Activated T-helper 1 cell treated with anti-CD3 and anti-CD28 coated beads, Interleukin-12 subunit alpha, Interleukin-12 subunit beta, Interleukin-2, Interleukin-4 antibody, amounts not matched to agents 30 ng/mL and 10 ng/mL and 1 ng/mL, durations not matched to agents 14 hours and 24 hours and 36 hours (primary cell): ENCODE measurements at places on chromosomes 12 and 14. TPM values are rescaled to one million over a fixed set of nuclear protein-coding genes. Genes with fewer than 3 reads are reported as not detected.
A peak's percentile ranks its signal among the peaks of the same experiment; 100 is the strongest.

PTPRO gene
- 0.22 and 0.26 TPM in 2 replicates for total RNA-seq

MANSC4 gene
- not detected in 2 replicates for total RNA-seq

FUT8 gene
- total RNA-seq: 181 and 182 TPM in 2 replicates

FGF23 gene
- total RNA-seq: not detected in 2 replicates

C12orf54 gene
- not detected in 2 replicates for total RNA-seq

LRP1-AS gene
- not detected in 2 replicates for total RNA-seq

LRRC43 gene
- total RNA-seq: 0.26 TPM in 1 of 2 replicates, not detected in the other

SDSL gene
- total RNA-seq: 0.52 and 0.54 TPM in 2 replicates

GRCh38 chr14:29262979-29263378, 496.4 kb downstream of the FOXG1 start:
- no peaks in the 10 kb centered on the region for H3K4me1 ChIP-seq
- no peaks in the 10 kb centered on the region for H3K27me3 ChIP-seq
- H3K27ac ChIP-seq: no peak overlapping the region

- no peak overlapping the region for H3K27ac ChIP-seq
- no peak overlapping the region for H3K4me3 ChIP-seq
- no peak for DNase-seq
- peaks cover 31% of the 10 kb centered on the region for H3K27me3 ChIP-seq
- H3K4me1 ChIP-seq: no peaks in the 10 kb centered on the region
Observed at GRCh38 chr12:10165421-10165820, 6.5 kb downstream of the OLR1 start.

DNA sequence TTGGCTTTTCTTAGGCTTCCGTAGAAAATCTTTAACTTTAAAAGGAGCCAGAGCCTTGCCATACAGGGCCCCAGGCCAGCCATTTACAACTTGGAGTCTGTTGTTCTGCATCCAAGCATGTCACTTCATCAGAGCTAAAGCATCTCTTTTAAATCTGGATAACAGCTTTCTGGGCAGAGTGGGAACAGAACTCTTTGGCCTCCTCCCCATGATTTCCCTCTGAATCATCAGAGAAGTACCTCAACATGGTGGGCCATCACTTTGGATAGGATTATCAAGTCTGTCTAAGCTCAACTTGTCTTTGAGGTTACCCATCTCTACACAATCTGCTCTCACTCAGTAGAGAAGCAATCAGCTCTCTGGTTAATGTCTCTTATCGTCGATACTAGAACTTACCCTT, 170.9 kb downstream of the SLC6A15 start:
- H3K36me3 ChIP-seq: no peaks in the 10 kb centered on the region
- peaks cover 1% of the 10 kb centered on the region for H3K27me3 ChIP-seq
- no peak overlapping the region for H3K4me3 ChIP-seq
- no peak for DNase-seq

- peak overlapping the region; percentile 95 for H3K4me3 ChIP-seq
- peak overlapping the region; percentile 88 for H3K27ac ChIP-seq
- peaks cover 3% of the 10 kb centered on the region for H3K27me3 ChIP-seq
- peaks cover 19% of the 10 kb centered on the region for H3K36me3 ChIP-seq
- DNase-seq: no peak
Observed at GRCh38 chr12:110581931-110582275, 1.2 kb downstream of the PPTC7 start.

GRCh38 chr14:22531451-22532344, 57.3 kb downstream of the DAD1 start:
- H3K36me3 ChIP-seq: peaks cover 86% of the 10 kb centered on the region
- H3K27ac ChIP-seq: peak overlapping the region; percentile 95
- no peak for DNase-seq
- peaks cover 90% of the 10 kb centered on the region for H3K4me1 ChIP-seq
- peak overlapping the region; percentile 80 for H3K4me3 ChIP-seq

- H3K4me3 ChIP-seq: no peak overlapping the region
- no peaks in the 10 kb centered on the region for H3K36me3 ChIP-seq
Observed at GRCh38 chr14:70888681-70889175, 18.5 kb upstream of the PCNX1 start.

DNA sequence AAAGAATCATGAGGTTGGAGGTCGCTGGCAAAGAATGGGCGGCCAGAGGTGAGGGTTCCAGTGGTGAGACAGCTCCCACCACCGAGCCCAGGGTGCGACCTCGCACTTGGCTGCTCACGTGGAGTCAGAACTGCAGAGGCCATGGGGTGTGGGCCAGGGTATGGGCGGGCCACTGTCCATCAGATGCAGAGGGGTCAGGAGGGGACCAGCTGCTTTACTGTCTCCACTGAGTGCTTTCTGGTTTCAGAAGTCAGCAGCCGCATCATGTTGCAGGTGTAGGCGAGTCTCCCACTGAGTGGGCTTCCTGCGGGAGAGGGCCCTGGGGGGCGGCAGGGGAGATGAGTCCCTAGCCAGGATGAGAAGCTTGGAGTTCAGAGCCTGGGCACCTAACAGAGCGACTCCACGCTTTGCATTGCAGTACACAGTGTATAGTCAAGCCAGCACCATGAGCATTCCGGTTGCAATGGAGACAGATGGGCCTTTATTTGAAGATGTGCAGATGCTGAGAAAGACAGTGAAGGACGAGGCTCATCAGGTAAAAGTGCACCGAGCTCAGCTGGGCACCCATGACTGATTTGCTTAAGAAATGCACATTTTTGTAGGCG, 46.9 kb upstream of the DYNC1H1 start:
- H3K27ac ChIP-seq: no peak overlapping the region
- no peak overlapping the region for H3K4me3 ChIP-seq
- no peaks in the 10 kb centered on the region for H3K27me3 ChIP-seq
- DNase-seq: no peak

DNA sequence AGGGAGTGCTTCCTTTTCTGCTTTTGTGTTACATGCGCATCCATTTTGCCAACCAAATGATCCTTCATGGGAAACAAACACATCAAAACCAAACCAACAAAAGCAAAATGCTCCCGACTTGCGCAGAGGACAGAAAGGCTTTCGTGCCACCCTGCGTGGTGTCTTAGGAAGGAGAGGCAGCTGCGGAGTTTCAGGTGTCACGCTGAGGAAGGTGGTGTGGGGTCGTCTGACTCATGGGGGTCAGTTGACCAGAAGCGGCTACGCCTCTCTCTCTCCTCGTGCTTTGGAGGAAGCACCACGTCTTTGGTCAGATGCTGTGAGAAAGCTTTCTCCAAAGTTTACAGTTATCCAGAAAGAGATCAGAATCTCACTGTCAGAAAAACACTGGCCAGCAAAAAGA, 7.9 kb downstream of the EMP1 start:
- no peak overlapping the region for H3K4me3 ChIP-seq
- peaks cover 18% of the 10 kb centered on the region for H3K27me3 ChIP-seq
- DNase-seq: no peak
- H3K27ac ChIP-seq: peak overlapping the region; percentile 4
- peaks cover 55% of the 10 kb centered on the region for H3K4me1 ChIP-seq
- H3K36me3 ChIP-seq: peaks cover 1% of the 10 kb centered on the region

- DNase-seq: no peak
- H3K4me1 ChIP-seq: peaks cover 39% of the 10 kb centered on the region
- H3K36me3 ChIP-seq: peaks cover 21% of the 10 kb centered on the region
- H3K27me3 ChIP-seq: no peaks in the 10 kb centered on the region
- no peak overlapping the region for H3K27ac ChIP-seq
Observed at GRCh38 chr12:22048351-22049041, 2.5 kb downstream of the CMAS start.

- no peaks in the 10 kb centered on the region for H3K4me1 ChIP-seq
- DNase-seq: no peak
- H3K27ac ChIP-seq: no peak overlapping the region
- no peak overlapping the region for H3K4me3 ChIP-seq
- peaks cover 7% of the 10 kb centered on the region for H3K27me3 ChIP-seq
- no peaks in the 10 kb centered on the region for H3K36me3 ChIP-seq
Observed at GRCh38 chr12:112638420-112638819, 153.1 kb upstream of the RPH3A start.

GRCh38 chr12:120534203-120534702, at the start of gene RNF10:
Gene RNF10 (plus strand): TSS chr12:120534356. CDS start chr12:120534812, 456 bp downstream.
- no peaks in the 10 kb centered on the region for H3K27me3 ChIP-seq
- peaks cover 17% of the 10 kb centered on the region for H3K36me3 ChIP-seq
- DNase-seq: peak; percentile 79
- peaks cover 53% of the 10 kb centered on the region for H3K4me1 ChIP-seq
- peak within 1 kb of the TSS; percentile 96 for H3K4me3 ChIP-seq
- peak within 1 kb of the TSS; percentile 94 for H3K27ac ChIP-seq

- H3K4me3 ChIP-seq: no peak overlapping the region
- peaks cover 1% of the 10 kb centered on the region for H3K27me3 ChIP-seq
- peaks cover 42% of the 10 kb centered on the region for H3K4me1 ChIP-seq
- DNase-seq: no peak
Observed at GRCh38 chr12:50248411-50248810, 34.9 kb downstream of the LIMA1 start.

DNA sequence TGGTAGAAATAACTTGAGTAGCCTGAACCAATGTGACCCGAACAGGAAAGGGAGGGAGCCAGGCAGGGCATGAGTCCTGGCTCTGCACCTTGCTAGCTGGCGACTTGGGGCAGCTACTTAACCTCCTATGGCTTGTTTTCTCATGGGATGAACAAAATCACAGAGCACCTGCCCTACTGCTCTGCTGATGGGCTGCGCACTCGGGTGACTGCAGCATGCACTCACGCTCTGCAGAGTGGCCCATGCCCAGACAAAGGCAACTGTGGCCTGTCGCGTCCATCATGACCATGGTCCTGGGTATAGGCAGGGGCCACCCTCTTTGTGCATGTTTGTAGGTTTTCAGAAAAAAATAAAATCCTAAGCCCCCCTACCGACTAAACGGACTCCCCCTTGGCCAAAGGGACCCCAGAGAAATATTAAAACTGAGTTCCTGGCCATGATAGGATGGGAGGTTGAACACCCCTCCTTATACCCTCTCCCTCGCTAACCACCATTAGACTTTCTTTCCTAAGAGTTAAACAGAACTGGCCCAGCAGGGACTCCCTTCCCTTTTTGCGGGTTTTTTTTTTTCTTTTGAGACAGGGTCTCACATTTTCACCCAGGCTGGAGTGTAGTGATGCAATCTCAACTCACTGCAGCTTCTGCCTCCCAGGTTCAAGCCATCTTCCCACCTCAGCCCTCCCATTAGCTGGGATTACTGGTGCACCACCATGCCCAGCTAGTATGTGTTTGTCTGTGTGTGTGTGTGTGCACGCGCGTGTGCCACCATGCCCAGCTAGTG, 32.5 kb downstream of the VWF start:
- no peaks in the 10 kb centered on the region for H3K4me1 ChIP-seq
- H3K27me3 ChIP-seq: peaks cover 11% of the 10 kb centered on the region
- no peak overlapping the region for H3K27ac ChIP-seq
- no peaks in the 10 kb centered on the region for H3K36me3 ChIP-seq
- no peak overlapping the region for H3K4me3 ChIP-seq

GRCh38 chr14:91350483-91350812, 67.2 kb downstream of the CCDC88C start:
- H3K36me3 ChIP-seq: peaks cover 18% of the 10 kb centered on the region
- H3K27ac ChIP-seq: peak overlapping the region; percentile 94
- peak overlapping the region; percentile 74 for H3K4me3 ChIP-seq
- H3K4me1 ChIP-seq: peaks cover 89% of the 10 kb centered on the region
- H3K27me3 ChIP-seq: no peaks in the 10 kb centered on the region

DNA sequence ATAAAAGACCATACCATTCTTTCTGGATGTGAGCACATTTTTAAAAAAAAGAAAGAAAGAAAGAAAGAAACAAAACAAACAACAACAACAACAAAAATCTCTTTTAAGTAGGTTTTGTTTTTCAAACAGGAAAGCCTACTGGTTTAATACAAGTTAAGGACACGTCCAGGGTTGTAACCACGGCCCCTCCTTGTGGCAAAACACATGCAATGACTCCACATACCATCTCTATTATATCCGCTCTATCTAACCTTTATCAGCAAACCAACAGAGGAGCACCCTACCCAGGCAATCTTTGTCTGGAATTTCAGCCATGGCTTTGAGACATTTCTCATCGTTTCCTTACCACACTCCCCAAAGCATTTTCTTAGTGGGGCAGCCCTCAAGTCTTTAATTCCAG, 360.5 kb upstream of the TMPO start:
- H3K27me3 ChIP-seq: peaks cover 9% of the 10 kb centered on the region
- no peaks in the 10 kb centered on the region for H3K4me1 ChIP-seq
- H3K27ac ChIP-seq: no peak overlapping the region
- H3K36me3 ChIP-seq: no peaks in the 10 kb centered on the region
- no peak overlapping the region for H3K4me3 ChIP-seq
- no peak for DNase-seq

DNA sequence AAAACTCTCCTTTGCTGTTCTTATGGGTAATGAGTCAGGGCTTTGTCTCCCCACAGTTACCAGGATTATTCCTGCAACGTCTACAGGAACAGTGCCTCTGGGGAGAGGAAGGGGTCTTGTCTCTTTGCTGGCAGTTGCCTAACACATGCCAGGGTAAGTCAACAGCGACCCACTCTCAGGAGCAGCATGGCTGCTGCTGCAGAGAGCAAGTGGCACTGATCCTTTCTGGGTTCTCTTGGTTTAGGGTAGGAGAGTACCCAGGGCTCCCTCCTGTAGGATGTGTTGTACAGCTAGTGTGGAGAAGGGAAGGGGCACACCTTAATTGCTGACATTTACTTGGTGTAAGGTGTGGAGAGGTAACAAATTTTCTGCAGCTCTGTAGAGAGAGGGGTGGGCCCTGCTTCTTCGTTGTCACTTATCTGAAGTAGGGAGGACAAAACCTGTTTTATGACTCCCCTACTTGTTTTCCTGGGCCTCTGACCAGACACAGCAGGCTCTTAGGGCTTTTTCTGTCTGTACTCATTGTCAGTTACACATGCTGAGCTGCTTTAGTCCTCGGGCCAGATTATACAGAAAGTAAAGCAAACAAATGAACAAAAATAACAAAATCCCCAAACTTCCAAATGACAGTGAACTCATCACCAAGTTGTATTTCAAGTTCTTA, 168.2 kb downstream of the ACSS3 start:
- H3K36me3 ChIP-seq: no peaks in the 10 kb centered on the region
- H3K4me3 ChIP-seq: no peak overlapping the region
- no peak overlapping the region for H3K27ac ChIP-seq

GRCh38 chr12:7970475-7971252, 34.7 kb upstream of the SLC2A3 start:
- H3K4me1 ChIP-seq: peaks cover 40% of the 10 kb centered on the region
- DNase-seq: peak; percentile 85
- no peaks in the 10 kb centered on the region for H3K27me3 ChIP-seq
- peaks cover 17% of the 10 kb centered on the region for H3K36me3 ChIP-seq

GRCh38 chr12:50073712-50074111, 11.4 kb upstream of the SMARCD1 start:
- H3K4me1 ChIP-seq: peaks cover 16% of the 10 kb centered on the region
- no peak overlapping the region for H3K27ac ChIP-seq
- H3K4me3 ChIP-seq: no peak overlapping the region
- no peaks in the 10 kb centered on the region for H3K36me3 ChIP-seq

- no peak overlapping the region for H3K27ac ChIP-seq
- H3K27me3 ChIP-seq: no peaks in the 10 kb centered on the region
- no peak for DNase-seq
Observed at GRCh38 chr14:32991691-32992090, 53.0 kb downstream of the NPAS3 start.

DNA sequence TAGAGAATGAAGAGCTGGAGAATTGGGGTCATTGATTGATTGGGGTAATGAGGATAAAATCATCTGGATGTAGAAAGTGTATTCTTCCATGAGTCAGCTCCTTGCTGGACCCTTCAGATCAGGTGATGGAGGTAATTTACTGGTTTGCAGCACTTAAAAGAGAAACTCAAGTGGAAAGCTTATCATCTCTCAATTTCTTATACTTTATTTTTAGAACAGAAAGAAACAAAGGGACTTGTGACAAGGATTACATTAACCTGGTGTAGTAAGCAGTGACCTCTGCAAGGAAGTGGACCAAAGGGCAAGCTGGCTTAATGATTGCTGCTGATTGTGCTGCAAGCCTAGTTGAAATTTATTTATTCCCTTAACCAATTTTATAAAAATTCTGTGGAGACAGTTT, 405.0 kb downstream of the TRHDE start:
- no peaks in the 10 kb centered on the region for H3K36me3 ChIP-seq
- H3K4me3 ChIP-seq: no peak overlapping the region
- DNase-seq: no peak
- H3K4me1 ChIP-seq: no peaks in the 10 kb centered on the region
- no peaks in the 10 kb centered on the region for H3K27me3 ChIP-seq

- H3K36me3 ChIP-seq: peaks cover 33% of the 10 kb centered on the region
- H3K27me3 ChIP-seq: peaks cover 3% of the 10 kb centered on the region
- peak overlapping the region; percentile 82 for H3K27ac ChIP-seq
Observed at GRCh38 chr12:122081083-122081696, 2.6 kb downstream of the MLXIP start.
